ENCODE measurements at places on chromosomes 7 and 10.

GRCh38 chr7:92723943-92724342, 112.4 kb downstream of the CDK6 start:
- DNase-seq, result no peak

- DNase-seq, result no peak
Measured at GRCh38 chr10:42984035-42984610, 92.7 kb upstream of the RET start.

GRCh38 chr10:58457761-58458616, 54.7 kb upstream of the BICC1 start:
- peak; percentile 87 for DNase-seq

DNA sequence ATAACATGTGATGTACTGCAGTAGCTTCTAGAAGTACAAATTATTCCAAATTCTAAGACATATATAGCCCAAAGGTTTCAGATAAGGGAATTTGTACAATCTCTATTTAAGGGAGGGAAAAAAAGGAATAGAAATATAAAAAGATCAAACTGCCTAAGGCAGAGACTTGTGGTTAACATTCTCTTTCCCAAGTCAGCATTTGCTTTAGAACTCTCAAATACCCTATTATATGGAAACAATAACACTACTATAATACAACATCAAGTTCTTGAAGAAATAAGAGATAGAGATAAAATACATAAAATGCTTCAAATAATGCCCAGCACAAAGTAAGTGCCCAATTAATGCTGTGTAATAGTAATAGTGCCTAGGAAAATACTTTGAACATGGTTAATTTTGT, 123.1 kb downstream of the CRPPA start:
- no peak for DNase-seq

GRCh38 chr10:75634947-75635346, 203.5 kb downstream of the LRMDA start:
- DNase-seq, result no peak

DNA sequence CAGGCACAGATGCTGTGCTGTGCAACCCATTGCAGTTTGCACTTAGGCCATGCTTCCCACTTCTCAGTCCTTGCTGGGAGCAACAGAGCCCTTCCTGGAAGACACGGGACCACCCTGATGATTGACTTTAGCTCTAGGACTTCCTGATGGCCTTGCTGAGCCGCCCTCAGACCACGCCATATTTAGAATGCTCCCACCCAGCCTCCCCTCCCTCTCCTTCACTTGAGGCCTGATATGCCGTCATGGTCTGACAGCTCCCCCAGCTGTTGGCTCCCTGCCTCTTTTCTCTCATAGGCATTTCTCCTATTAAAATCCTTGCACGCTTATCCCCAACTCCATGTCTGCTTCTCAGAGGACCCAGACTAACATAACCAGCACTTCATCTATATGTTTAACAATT, 29.4 kb upstream of the GATAD1 start:
- no peak for DNase-seq

- no peak for DNase-seq
Measured at GRCh38 chr7:7177044-7177517, 5.3 kb upstream of the C1GALT1 start.

Data from lung (tissue), 17 donors.